ENCODE measurements at places on chromosomes 5 and 9.

GRCh38 chr9:81431641-81432040, 257.7 kb downstream of the TLE1 start:
- peak; percentile 55 for DNase-seq

GRCh38 chr5:57422993-57423392, 59.6 kb downstream of the ACTBL2 start:
- DNase-seq: no peak

DNA sequence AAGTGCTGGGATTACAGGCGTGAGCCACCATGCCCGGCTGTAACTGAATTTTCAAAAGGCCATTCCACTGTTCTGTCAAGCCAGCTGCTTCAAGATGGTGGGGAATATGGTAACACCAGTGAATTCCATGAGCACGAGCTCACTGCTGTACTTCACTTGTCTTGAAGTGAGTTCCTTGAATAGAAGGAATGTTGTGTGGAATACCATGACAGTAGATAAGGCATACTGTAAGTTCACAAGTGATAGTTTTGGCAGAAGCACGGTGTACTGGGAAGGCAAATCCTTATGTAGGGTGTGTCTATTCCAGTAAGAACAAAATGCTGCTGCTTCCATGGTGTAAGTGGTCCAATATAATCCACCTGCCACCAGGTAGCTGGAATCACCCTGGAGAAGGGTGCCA, 6.6 kb upstream of the PRXL2C start:
- DNase-seq: no peak

- peak; percentile 79 for DNase-seq
Measured at GRCh38 chr5:97550164-97550563, 367.1 kb upstream of the RIOK2 start.

DNA sequence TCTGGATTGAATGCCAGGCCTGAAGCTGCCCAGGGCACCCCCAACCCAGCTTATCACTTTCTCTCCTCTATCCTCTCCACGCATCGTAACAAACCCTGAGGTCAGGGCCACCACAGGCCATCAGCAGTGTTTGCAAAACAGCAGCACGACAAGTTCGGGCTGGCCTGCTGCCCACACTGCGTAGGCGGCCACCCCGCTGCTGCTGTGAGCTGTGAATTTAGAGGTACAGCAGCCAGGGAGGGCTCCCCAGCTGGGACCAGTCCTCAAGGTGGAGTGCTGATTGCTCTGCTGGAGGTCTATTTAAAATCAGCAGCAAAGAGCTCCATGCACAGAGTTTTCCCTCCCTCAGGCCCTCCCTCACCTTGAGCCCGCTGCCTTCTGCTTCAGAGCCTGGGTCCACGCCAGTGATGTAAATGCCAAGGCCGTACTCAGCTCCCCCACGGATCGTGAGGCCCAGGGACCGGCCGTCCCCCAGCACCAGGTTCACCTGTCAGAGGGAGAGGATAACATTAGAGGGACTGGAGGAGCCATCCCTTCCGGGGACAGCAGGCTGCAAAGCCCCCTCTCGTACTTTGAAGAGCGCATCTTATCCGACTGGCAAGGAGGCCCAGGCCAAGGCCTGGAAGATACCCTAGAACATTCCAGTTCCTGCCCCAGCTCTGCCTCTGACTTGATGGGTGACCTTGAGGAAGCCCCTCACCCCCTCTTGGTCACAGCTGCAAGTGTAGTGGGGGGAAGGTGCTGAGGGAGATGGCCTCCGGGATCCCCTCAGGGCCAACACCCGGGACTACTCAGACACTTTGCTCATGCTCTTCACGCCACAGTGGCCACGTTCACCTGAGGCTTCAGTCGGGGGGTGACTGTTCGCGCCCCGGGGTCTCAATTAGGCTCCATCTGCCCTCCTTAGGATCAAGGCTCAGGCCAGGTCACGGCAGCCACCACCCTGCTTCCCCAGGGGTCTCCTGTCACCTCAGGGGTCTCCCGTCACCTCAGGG, 39.1 kb downstream of the WHRN start:
- DNase-seq: no peak

GRCh38 chr5:88658886-88659285, 224.1 kb downstream of the MEF2C start:
- no peak for DNase-seq
